ENCODE measurements at places on chromosomes 2 and 18. TPM values are rescaled to one million over a fixed set of nuclear protein-coding genes. Genes with fewer than 3 reads are reported as not detected.

DNA sequence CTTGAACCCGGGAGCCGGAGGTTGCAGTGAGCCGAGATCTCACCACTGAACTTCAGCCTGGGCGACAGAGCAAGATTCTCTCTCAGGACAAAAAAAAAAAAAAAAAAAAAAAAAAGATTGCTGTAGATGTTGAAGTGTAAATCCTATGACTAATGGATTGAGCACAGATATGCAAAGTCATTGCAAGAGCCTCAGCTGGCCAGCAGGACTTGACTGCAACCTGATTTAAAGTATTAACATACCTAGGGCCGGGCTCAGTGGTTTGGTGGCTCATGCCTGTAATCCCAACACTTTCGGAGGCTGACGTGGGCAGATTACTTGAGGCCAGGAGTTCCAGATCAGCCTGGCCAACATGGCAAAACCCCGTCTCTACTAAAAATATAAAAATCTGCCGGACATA lies 103.4 kb upstream of the MSH2 start:
- no peak for DNase-seq

- DNase-seq: no peak
Measured at GRCh38 chr2:118847762-118848172, 319 bp upstream of the EN1 start.

GRCh38 chr2:101415220-101415619 lies 27.9 kb upstream of the CREG2 start:
- DNase-seq: no peak

Gene COLEC12
- total RNA-seq: 45.1 TPM

Gene SDC1
- total RNA-seq: 1.4 TPM

DNA sequence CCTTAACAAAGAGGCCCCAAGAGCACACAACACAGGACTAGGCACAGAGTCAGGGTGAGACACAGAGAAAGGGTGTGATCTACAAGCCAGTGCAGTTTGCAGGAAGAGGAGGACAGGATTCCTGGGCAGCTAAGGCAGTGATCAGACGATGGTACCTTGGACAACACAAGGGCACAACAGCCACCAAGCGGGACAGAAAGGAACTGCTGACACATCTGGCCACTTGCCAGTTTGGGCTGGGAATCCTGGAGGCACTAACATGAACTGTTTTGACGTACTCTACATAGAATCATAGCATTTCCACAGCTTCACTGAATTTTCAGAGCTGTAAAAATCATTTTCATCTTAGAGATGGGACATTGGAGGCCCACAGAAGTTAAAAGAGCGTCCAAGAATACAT lies 221.5 kb upstream of the SLC35G4 start:
- DNase-seq: peak; percentile 68

Gene PLCD4
- total RNA-seq: 4.7 TPM

GRCh38 chr2:161983331-161983651 lies 90.7 kb downstream of the DPP4 start:
- DNase-seq: no peak

DNA sequence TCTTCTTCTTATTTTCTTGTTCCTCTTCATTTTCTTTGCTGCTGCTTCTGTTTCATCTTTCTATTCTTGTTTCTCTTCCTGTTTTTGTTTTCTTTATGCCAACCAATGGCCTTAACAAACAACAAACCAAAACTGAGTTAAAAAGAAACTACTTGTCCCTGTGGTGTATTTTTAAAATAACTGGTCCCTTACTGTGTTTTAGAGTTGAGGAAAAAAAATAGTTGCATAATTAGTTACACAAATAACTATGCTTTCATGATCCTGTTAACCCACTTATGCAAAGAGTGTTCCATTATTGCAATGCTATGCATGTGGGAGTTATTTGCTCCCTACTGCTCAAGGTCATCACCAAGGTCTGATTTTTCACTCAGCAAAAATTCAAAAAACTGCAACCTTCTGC lies 39.5 kb upstream of the IMP4 start:
- DNase-seq: no peak

- DNase-seq: peak; percentile 16
Measured at GRCh38 chr2:142822190-142822589, 55.3 kb upstream of the KYNU start.

Gene PASK
- total RNA-seq: 9.2 TPM

DNA sequence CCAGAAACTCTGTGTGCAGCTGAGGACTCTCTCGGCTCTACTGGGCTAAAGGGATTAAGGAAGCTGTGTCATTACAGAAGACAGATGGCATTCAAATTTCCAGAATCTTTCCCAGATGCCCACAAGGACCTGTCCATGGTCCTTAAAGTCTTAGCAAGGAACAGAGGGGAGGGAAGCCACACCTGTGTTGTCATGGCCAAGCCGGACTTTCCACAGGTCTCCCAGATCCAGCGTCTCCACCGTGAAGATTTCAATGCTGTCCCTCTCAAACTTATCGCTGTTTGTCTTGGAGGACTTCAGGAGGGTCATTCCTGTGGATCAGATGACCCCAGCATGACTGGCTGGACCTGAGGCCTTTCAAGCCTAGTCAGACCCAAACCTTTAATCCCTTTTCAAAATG lies 114.5 kb downstream of the LOXHD1 start:
- DNase-seq: peak; percentile 29

DNA sequence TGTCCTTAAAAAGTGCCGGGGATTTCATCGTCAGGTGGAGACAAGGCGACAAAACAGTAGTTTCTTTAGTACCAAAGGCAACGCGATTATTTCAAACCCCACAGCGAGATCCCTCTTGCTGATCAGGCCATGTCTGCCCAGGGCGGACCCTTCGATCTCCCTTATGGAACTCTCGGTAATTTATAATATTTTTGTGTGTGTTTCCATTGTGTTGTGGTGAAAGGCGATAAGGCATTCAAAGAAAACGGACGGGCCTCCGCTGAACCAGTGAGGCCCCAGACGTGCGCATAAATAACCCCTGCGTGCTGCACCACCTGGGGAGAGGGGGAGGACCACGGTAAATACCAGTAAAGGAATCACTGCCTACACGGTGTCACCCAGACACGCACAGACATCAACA lies 1.4 kb upstream of the GAD1 start:
- no peak for DNase-seq

DNA sequence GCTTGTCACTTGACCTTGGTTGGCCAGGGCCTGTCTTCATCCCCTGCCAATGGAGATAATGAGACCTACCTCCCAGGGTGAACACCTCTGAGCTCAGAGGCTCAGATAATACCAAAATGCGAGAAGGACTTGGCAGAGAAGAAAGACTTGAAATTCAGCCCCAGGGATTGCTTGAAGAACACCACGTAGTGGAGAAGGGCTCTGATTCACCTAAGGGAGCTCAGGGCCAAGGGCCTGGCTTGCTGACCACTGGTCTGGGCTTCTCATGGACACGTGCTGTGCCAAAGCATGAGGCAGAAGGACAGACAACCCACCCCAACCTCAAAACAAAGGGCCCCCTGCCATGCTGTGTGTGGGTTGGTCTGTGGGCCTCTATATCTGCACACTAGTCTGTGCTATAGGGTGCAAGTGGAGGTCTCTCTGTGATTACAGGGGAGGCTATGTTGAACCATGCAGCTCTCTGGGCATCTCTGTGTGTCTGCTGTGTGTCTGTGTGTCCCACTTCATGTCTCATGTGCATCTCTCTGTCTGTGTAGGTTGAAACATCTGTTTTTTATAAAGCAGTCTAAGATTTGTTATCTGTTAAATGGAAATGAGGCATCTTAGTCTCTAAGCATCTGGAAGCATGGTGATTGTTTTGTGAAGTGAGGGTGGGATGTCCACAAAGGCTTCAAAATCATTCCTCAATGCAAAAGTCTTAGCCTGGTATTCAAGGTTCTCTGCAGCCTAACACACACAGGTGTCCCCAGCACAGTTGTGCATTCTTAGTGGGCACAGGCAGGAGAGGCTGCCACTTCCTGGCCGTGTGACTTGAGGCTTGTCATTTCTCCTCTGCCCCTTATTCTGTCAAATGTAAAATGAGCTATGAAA lies 61.0 kb upstream of the EPAS1 start:
- no peak for DNase-seq

GRCh38 chr2:144513388-144514101 lies 6.4 kb downstream of the ZEB2 start:
- DNase-seq: no peak

- DNase-seq: no peak
Measured at GRCh38 chr18:35410561-35410960, 33.4 kb upstream of the ZNF396 start.

- no peak for DNase-seq
Measured at GRCh38 chr2:168814939-168815907, 12.8 kb downstream of the NOSTRIN start.

Gene UNC80
- 0.17 TPM for total RNA-seq

Gene SPAST
- 45.9 TPM for total RNA-seq
